ENCODE measurements at places on chromosomes 11 and 22.

DNA sequence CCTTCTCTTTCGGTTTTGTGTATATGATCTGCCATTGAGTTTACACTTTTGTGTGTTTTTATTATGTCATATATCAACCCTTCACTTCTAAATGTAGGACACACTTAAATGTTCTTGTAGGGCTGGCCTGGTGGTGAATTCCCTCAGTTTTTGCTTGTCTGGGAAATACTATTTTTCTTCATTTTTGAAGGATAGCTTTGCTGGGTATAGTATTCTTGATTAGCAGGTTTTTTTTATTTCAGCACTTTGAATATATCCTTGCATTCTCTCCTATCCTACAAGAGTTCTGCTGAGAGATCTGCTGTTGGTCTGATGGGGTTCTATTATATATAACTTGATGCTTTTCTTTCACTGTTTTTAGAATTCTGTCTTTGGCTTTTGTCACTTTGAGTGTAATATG is 79.1 kb downstream of the TECTA start:
- no peak for DNase-seq

DNA sequence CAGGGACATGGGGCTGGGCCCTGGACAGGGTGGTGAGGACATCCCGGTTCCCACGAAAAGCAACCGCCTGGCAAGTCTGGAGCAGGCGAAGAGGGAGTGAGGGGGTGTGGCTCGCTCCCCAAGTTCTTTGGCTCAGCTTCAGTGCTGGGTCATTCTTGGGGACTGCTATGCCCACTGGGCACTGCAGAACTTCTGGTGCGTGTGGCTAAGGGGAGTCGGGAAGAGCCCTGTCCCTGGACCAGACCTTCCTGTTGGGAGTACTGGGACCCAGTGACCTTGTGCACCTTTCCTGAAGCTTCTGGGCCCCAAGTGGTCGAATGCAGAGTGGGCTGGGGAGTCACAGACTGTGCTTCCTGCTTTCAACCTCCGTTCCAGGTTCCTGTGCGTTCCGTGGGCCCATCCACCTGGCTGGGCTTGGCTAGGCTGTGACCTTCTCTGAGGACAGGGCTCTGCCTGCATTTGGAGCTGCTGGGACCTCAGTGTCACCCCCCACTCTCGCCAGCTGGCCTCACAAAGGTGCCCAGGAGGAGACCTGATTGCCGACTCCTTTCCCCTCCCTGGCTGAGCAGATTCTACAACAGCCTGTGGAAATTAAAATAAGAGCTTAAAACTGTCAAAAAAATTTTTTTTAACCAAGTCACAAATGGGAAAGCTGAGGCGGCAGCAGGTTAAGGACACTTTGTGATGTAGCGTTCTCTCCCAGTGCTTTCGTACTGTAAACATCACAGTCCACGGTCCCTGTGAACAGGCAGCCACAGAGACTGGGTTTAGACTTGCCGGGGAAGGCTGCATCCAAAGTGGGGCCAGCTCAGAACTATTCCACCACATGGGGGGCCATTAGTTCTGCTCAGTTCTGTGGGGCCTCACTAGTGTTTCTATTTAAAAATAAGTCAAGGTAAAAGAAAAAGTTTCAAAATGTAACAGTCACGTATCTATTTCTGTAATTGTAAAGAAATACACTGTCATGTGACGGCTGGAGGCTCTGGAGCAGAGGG is 63.8 kb upstream of the WNT7B start:
- DNase-seq: no peak

DNA sequence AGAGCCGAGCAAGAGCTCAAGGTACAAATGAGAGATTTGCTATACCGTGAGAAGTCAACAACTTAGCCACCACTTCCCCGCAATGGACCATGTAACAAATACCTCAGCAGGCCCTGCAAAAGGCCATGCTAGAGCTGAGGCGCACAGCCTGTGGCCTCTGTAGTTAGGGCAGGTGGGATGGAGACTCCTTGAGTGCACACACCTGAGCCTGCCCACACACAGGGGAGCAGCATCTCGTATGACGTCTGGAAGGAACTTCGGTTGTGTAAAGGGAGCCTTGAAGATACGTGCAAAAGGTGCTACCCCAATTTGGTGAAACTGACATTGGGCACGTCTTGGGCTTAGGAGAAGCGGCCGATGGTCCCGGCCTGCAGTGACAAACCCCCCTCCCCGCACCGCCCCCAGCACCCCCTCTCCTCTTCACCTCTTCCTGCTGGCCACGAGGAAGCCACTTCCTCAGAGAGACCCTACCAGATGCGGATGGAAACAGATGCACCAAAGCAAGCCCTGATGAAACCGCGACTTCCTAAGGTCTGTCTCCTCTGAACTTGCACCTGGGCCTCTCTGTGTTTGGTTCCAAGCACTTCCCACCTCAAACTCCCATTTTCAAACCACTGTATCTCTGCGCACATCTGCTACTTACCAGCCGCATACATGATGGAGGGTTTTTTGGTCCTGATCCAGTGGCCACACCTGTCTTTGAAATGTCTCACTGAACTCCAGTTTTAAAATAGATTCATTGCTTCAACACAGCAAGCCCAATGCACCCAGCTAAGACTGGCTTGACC is 10.6 kb downstream of the CDPF1 start:
- DNase-seq: no peak

GRCh38 chr11:69905611-69906452 is 86.6 kb upstream of the FGF3 start:
- no peak for DNase-seq

DNA sequence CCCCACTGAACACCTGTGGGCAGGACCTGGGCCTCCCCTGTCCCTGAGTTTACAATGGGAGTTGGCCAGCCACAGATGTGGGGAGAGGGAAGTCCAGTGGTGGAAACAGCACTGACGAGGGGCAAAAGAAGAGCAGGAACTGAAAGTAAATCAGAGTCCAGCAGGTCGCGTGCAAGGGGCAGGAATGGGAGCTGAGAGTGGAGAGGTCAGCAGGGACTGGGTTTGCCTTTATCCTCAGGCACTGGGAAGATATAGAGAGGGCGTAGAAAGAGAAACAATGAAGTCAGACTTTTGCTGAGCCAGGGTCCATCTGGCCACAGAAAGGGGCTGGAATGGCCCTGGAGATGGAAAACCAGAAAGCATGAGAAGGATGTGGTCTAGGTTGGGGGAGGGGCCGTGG is 8.5 kb downstream of the P2RY6 start:
- DNase-seq: no peak

- no peak for DNase-seq
Observed at GRCh38 chr11:94806419-94806818, 38.3 kb downstream of the AMOTL1 start.

DNA sequence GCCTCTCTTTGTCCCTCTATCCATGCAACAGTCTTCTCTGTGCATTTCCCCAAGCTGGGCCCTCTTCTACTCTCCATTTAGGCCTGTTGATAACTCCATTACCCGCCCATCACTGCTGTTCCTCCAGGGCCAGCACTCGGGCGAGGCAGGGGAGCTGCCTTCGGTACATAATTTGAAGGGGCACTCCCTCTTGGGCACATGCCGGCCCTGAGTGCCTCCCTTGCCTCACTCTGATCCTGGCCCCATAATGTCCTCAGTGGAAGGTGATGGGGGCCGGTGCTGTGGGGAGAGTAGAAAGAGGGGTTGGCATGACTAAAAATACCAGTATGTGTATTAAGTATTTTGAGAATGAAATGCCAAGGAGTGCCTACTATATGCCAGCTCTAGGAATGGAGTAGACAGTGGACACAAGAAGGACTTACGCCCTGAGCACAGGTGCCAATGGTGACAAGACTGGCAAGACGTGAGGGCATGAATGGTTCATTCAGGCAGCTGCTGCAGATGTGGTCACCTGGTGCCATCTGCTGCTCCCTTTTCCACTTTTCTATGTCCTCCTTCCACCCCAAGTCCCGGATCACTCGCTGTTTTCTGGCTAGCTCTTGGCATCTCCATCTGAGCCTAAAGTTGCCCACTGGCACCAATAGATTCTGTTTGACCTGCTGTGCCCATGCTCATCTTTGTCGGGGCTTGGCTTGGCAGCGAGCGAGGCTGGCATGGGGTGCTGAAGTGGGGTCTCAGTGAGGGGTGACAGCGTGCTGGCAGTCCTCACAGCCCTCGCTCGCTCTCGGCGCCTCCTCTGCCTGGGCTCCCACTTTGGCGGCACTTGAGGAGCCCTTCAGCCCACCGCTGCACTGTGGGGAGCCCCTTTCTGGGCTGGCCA is 22.6 kb downstream of the TMEM218 start:
- DNase-seq: no peak

DNA sequence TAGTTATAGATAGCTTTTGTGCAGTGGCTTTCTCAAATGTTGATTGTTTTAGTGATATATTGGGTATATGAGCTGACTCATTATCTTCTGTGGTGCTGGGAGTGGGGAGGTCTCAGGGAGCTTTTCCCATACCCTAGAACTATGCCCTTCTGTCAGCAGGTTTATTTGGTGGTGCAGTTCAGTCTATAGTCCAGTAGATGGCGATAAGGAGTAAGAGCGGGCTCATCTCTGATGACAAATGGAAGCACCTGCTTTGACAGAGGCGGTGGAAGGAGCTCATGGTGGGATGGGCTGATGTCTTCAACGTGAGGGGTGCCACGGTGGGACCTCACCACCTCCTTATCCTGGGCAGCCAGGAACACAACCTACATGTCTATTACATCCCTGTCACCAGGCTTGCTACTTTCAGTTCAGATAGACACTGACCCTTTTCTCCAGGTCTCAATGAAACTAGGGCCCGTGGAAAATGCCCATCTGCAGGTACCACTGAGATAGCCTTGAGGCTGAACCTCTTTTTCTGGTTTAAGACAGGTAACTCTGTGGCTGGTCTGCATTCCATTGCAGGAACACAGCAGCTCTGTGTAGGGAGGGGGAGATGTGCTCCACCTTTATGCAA is 13.0 kb upstream of the OR6A2 start:
- no peak for DNase-seq

- no peak for DNase-seq
Observed at GRCh38 chr11:109747839-109748238, 325.8 kb downstream of the C11orf87 start.

GRCh38 chr11:3879216-3879966 is 23.9 kb downstream of the STIM1 start:
- no peak for DNase-seq

DNA sequence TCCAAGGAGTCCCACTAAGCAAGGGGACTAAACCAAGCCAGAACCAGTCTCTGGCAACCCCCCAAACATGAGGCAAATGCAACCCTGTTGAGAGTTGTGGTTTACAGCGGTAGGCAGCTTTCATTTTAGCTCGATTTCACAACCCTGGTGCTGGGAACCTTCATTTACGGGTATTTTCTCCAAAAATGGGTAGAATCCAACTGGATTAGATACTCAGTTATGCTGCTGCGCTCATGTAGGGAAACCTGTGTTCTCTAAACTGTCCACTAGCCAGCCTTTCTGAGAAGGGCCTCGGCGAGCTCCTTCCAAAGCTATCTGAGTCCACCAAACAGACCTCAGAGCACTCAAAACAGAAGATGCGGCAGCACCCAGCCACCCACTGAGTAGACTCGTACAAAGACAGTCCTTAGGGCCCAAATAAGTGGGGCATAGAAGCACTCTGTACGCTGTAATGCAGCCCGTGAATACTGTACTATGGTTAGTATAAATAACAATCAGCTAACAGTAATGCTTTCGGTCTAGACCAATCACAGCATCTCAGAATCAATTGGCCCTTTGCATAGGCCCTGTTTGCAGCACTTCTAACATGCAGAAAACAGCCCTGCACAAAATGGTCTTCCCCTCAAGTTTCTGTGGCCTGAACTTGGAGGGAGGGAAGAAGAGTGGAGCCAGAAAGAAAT is 104.7 kb downstream of the ETS1 start:
- no peak for DNase-seq

DNA sequence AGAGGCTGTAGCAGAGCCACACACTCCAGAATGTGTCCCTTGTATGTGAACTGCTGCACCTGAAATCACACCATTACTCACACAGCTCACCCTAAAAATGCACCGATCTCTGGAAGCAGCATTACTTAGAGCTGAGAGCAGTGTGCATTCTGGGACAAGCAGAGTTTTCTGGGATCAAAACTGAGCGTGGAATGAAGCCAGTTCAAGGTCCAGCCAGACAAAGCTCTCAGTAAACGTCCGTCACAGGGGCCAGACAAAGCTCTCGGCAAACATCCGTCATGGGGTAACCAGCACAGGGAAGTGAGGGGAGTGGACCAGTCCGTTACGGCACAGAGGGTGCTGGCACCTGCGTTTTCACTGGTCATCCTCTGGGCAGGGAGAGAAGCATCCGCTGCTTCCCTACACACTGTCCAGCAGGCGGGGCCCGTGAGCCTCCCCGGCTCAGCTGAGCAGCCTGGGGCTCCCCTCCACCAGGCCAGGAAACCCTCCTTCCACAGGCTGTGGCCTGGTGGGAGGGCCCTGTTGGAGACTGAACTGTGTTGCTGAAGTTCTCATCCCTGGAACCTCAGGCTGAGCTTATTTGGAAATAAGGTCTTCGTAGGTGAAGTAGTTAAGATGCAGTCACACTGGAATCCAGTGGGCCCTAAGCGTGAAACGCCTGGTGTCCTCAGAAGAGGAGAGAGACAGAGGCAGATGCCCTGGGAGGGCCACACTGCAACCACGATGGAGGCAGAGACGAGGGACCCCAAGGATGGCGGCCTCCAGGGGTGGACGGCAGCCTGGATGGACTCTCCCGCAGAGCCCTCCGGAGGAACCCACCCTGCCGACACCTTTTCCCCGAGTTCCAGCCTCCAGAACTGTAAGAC is 883.9 kb downstream of the BRD1 start:
- DNase-seq: no peak

GRCh38 chr11:119691020-119691666 is 37.9 kb downstream of the NECTIN1 start:
- DNase-seq: peak; percentile 16

DNA sequence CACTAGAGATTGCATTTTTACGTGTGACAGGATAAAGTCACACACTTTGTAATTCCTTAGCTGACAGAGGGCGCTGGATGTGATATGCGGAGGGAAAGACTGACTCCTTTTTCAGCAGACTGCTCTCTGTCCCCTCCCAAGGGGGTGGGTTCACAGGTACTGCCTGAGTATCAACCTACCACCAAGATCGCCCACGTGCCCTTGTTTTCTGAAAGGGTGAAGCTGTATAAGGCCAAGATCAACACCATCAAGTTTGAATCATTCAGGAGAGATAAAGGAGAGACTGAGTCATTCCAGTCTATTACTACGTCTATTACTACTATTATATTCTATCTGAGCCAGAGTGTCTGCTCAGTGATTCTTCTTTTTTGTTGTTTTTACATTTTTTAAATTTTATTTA is 30.7 kb downstream of the BUD13 start:
- DNase-seq: no peak

- no peak for DNase-seq
Observed at GRCh38 chr11:47912843-47913437, 64.8 kb upstream of the NUP160 start.

- DNase-seq: peak; percentile 22
Observed at GRCh38 chr11:76234416-76235232, 28.3 kb upstream of the WNT11 start.

- no peak for DNase-seq
Observed at GRCh38 chr11:46404476-46405017, 13.0 kb upstream of the CHRM4 start.

Measured in stimulated activated CD8-positive, alpha-beta memory T cell treated with anti-CD3 and anti-CD28 coated beads, Interleukin-4, amount 100 ng/mL, for 24 hours (primary cell).